ENCODE measurements at places on chromosomes 3 and 15.

DNA sequence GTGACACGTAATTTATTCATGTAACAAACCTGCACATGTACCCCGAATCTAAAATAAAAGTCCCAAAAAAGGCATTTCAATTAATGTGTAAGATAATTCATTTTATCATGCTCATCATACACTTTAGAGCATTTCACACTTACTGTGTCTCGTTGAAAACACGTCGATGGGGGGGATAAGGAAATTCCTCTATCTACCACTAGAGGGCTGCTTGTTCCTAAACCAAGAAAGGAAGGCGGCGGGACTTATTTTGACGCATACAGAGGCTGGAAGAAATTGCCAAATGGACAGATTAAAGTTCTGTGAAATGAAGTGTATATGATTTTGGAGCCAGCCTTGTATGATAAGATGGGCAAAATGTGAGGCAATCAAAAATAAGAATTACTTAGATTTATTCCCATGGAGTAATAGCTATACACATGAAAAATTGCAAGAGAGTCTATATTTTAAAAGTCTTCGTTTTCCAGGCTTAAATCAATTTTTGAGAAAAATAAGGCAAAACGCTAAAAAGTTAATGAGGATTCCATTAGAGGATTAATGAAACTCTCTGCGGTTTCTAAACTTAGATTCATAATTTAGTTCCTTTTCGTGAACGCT, 346.8 kb downstream of the CNTN3 start:
- no peak for DNase-seq

GRCh38 chr15:96818861-96819260, 488.4 kb downstream of the NR2F2 start:
- DNase-seq = no peak

DNA sequence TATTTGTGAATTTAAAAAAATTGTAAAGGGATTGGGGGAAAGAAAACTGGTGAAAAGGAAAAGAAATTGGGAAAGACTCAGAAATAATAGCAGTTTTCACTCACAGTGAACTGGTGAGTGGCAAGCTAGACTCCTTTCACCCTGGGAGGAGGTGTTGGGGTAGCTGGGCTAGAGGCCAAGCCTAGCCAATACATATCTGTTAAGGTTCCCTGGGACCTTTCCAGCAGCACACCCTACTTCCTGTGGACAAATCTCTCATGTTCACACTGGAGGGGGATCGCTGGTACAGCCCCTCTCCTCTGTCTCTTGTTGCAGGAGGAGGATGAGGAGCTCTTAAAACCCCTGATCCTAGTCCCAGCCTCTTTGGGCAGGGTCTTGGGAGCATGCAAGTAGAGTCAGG, 3.7 kb upstream of the RPP25 start:
- no peak for DNase-seq

- no peak for DNase-seq
Measured at GRCh38 chr3:52044869-52045619, 11.3 kb downstream of the DUSP7 start.

- no peak for DNase-seq
Measured at GRCh38 chr3:44522494-44522933, 32.5 kb upstream of the ZKSCAN7 start.

GRCh38 chr3:136819392-136819730, 435 bp downstream of the SLC35G2 start:
- DNase-seq = no peak

- no peak for DNase-seq
Measured at GRCh38 chr3:154176036-154176435, 54.8 kb downstream of the ARHGEF26 start.

GRCh38 chr15:93173369-93173768, 84.4 kb upstream of the RGMA start:
- DNase-seq = no peak
